G401 (cell line): ENCODE measurements at places on chromosomes 2 and 18.

GRCh38 chr2:224325941-224326340, 76.0 kb downstream of the FAM124B start:
- DNase-seq = no peak

GRCh38 chr2:27993402-27993787, 102.9 kb downstream of the BABAM2 start:
- no peak for DNase-seq

- no peak for DNase-seq
Observed at GRCh38 chr2:231371430-231372054, 24.0 kb upstream of the B3GNT7 start.

- DNase-seq = no peak
Observed at GRCh38 chr18:40935423-40935822, 1019.6 kb upstream of the PIK3C3 start.

- no peak for DNase-seq
Observed at GRCh38 chr2:203105996-203106395, 91.3 kb downstream of the NBEAL1 start.

DNA sequence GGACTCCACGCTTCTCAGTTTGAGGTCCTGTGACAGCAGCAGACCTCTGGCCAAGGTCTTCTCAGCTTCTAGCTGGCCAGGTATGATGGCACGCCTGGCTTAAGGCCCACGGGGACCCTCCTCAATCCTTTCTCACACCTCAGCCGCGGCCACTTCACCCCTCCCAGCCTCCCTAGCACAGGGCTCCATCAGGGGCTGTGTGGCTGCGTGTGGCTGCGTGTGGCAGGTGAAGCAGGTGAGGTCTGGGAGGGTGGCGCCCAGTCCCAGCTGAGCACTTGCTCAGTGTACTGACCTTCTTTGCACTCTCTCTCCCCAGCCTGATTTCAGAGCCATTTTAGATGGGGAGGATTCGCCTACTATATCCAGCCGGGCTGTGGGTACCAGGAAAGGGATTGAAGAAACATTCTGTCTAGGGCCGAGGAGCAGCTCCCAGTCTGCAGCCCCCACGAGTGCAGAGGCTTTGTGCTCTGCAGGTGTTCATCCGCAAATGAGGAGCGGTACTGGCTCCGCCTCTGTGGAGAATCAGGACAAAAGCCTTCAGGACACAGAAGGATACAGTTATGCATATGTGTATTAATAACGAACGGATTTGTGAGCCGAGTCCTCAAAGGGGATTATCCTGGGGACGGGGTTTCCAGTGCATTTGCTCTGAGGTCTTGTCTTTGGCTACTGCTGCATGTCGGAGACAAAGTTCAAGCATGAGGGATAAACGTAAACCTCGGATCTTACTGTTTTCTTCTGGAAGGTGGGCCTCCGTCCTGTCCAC, 236.9 kb upstream of the RAB6C start:
- DNase-seq = no peak

DNA sequence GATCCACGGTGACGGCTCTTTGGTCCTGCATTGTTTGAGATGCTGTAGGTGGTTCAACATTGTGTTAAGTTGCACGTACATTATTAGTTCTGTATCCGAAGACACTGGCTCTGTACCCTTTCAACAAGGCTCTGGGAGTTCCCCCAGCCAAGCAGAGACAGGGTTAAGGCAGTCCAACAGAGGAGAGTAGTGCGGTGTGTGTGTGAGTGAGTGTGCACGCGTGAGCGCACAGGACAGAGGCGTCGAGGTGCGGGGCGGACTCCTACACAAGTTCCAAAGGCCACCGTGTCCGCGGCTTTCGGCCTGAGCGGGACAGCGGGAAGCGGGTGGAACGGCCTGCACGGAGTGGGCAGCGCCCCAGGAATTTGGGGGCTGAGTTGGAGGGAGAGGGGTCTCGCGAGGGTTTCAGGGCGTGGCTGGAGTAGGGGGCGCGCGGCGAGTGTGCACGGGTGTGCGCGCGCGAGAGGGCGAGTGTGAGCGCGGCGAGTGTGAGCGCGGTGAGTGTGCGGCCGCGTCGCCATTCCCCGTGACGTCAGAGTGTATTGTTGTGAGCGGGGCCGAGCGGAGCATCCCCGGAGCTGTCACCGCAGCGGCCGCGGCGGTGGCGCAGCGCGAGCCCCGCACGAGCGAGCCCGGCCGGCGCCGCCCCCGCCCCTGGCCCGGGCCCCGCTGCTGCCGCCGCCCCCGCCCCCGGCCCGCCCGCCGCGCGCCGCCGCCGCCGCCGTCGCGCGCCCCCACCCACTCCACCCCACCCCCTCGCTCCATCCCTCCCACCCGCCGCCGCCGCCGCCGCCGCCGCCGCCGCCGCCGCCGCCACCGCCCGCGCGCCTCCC, at the start of gene ASXL3:
Gene ASXL3, plus strand, starts transcription at position 535 of the 833 bp plus-strand sequence. CDS start 413 bp downstream, outside the sequence.
- peak; percentile 12 for DNase-seq

- no peak for DNase-seq
Observed at GRCh38 chr18:44979748-44980147, 299.1 kb downstream of the SETBP1 start.

DNA sequence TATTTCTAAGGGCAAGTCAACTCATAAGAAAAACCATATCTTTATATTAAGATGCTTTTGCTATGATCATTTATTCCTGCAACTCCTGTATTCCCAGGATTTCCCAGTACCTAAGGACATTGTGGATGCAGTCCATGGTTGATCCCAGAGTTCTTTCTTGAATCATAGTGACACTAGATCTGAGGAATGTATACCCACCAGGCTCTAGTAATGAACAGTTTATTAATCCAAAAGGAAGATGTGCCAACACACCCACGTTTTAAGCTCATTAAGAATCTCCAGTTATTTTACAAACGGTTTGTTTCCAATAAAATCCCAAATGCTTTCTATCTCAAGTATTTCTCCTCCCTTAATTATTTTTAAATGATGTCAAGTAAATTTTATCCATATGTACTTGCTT, 210.8 kb upstream of the ZEB2 start:
- no peak for DNase-seq

- no peak for DNase-seq
Observed at GRCh38 chr2:42319265-42319664, 41.8 kb downstream of the COX7A2L start.

DNA sequence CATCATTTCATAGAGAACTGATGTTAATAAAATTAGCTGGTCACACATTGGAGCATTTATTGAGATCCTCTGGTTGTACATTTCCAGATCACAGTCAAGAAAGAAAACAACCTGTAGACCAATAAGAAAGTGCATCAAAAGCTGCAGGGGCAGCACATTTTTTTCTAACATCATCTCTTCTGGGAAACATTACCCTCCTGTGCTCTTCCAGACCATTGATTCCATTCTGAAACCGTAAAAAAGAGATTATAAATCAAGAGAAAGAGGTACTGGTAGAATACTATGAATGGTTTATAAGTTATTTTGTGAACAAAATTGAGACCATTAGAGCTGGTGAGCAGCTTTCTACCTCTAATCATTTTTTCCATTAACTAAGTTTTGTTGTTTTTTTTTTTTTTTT, 1548.2 kb upstream of the CELF4 start:
- no peak for DNase-seq

DNA sequence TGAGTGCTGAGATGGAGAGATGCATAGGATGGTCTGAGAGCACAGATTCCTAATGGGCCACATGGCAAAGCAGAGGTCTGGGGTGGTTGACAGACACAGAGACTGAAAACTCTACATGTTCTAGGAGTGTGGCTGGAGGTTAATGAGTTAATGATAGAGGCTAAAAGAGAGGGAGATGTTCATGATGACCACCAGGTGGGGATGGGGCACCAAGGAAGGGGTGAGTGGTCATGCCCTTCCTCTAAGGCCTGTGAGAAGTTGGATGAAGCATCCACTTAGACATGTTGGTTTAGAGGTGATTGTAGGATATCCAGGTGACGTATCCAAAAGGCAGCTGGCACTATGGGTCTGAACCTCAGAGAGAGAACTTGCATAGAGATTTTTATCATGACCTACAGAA, 102.1 kb downstream of the LRP2 start:
- DNase-seq = no peak

DNA sequence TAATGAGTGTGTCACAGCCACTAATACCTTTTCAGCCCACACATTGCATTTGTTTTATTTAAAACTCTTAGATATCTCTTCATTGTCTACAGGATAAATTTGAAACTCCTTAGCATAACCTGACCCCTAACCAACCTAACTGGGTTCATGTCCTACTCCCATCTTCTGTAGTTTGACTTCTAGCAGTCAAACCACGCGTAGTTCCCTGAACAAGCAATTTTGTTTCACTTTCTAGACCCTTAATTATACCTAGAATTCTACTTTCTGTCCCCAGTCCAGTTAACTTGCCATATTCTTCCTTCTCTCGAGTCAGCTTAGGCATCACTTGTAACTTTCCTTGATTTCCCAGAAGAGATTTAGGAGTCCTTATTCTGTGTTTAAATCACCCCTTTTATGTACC, 55.1 kb downstream of the RBBP8 start:
- no peak for DNase-seq

DNA sequence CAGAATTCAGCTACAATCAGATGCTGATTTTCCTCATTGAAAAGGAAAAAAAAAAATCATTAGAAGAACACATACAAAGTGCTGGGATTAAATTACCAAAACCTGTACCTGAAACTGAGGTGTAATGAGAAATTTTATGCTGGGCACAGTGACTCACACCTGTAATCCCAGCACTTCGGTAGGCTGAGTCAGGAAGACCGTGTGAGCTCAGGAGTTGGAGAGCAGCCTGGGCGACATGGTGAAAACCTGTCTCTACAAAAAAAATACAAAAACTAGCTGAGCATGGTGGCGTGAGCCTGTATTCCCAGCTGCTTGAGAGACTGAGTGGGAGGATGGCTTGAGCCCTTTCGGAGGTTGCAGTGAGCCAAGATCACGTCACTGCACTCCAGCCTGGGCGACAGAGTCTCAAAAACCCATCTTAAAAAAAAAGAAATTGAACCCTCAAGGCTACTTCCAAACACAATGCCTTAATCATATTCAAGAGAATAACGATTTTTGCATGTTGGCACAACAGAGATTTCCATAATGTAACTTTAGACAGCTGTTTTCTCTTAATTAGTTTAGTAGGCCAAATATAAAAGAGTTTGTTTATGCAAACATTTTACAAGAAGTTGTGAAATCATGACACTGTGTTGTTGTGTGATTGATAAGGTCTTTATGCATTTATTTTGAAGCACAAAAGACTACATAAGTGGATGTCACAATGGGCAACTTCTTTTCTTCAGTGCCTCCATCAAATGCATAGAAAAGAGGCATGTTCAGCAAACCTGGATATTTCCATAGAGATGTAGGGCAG, 63.9 kb downstream of the FAM161A start:
- DNase-seq = no peak

DNA sequence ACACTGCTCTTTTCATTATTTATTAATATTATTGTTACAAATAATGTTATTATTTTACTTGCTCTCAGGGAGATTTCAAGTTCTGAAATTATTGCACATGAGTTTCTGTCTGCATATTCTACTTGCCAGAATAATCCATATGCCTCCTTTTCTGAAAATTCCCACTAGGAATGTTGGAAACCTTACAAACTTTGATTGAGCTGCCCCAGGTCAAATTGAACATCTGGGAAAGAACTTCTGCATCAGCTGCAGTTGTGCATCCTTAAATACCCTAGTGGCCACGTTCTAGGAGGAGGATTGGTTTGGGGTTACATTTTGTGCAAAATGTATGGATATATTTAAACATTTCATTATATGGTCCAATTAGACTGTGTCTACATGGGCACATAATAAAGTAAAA, 1302.7 kb upstream of the PIK3C3 start:
- DNase-seq = no peak

GRCh38 chr2:174663550-174663949, 65.9 kb upstream of the WIPF1 start:
- no peak for DNase-seq

DNA sequence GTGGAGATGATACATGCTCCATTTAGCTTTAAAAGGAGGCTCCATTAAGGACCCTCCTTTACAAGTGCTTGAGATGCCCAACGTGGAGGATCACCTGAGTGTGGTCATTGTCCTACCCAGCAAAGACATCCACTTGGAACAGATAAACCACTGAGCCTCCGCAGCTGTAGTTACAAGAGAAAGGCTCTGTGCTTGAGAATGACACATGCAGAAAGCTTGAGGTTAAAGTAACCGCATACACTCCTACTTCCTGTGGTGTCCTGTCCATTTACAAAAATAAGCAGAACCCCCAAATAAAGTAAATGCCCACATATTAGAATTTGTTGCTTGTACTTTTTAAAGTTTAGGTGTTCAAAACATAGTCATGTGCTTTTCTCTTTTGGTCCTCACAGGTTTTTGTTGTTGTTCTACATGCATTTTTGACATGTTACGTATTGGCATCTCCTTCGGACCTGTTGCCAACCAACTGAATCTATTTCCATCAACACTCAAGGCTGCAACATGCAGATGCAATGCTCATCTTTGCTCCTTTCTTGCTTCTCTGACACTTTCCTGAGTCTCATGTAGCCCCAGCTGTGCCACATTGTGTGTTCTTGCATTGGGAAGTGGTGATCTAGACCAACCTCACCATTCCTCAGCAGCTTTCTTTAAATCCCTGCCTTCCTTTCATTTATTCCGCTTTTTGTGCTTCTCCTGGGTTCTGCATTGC, 56.0 kb downstream of the SERPINB7 start:
- no peak for DNase-seq

GRCh38 chr2:124024561-124025170, 421 bp upstream of the CNTNAP5 start:
- no peak for DNase-seq

DNA sequence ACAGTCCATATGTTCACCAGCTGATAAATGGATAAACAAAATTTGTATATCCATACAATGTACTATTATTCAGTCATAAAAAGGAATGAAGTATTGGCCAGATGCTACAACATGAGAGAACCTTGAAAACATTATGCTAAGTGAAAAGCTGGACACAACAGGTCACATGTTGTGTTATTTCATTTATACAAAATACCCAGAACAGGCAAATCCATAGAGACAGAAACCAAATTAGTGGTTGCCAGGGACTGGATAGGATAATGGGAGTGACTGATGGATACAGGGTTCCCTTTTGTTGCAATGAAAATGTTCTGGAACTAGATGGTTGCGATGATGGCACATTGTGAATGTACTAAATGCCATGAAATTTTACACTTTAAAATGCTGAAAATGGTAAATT, 10.2 kb upstream of the PCARE start:
- no peak for DNase-seq

DNA sequence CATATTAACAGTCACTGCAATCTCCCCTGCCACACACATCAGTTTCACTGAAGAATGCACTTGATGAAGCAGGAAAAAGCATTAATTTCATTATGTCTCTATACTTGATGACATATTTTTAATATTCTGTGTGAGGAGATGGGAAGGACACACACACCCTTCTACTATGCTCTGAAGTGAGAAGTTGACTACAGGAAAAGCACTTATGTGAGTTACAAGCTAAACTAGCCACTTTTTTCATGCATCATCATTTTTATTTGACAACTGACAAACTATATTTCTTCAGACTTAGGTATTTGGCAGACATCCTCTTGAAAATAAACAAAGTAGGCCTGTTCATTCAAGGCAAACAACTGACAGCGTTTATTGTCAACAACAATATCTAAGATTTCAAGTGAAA, 150.4 kb upstream of the ID2 start:
- no peak for DNase-seq

GRCh38 chr2:216493334-216493685, 5.3 kb upstream of the RPL37A start:
- no peak for DNase-seq
